Astrocyte of the cerebellum (primary cell): ENCODE measurements at places on chromosomes 2 and 18.

- DNase-seq, result no peak
Measured at GRCh38 chr2:128941751-128942150, 623.1 kb upstream of the HS6ST1 start.

DNA sequence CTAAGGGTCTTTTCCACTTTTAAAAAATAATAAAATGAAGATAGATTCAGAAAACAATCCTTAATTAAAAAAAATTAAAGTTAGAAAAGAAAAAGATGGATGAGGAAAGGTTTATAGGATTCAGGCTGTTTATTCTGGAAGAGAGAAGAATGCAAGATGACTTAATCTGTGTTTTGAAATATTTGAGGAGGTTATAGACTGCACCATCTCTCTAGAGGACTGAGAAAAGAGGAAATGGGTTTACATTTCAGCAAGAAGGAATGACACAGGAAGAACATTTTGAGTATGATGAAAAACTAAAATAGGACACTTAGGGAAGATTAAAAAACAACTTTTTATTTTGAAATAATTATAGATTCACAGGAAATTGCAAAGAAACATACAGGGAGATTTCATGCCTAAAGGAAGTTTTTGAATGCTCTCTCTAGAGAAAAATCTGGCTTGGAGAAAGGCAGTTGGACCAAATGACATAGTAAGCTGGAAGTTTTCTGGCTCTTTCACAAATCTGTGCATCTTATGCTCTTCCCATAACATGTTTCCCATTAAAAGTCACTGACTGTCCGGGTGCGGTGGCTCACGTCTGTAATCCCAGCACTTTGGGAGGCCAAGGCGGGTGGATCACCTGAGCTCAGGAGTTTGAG lies 75.0 kb downstream of the CERS6 start:
- DNase-seq, result no peak

- DNase-seq, result no peak
Measured at GRCh38 chr2:101706819-101707177, 9.3 kb downstream of the MAP4K4 start.

- no peak for DNase-seq
Measured at GRCh38 chr2:4107179-4107578, 403.8 kb downstream of the DCDC2C start.

DNA sequence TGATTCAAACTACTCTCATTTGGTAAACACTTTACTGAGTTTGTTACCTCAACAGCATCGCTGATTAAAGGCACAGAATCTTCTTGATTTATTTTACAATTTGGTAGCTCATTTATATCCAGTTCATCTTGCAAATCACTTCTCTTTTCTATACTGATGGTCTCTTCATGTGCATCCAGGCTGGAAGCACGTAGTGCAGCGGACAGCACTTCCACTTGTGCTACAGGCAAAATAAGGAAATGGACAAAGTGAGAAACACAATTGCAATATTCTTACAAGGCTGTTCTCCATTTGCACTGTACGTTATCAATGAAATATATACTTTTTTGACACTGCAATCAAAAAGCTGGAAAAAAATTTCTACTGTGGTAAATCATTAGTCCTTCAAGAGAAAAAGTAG lies 51.0 kb downstream of the PPP4R1 start:
- DNase-seq, result no peak

DNA sequence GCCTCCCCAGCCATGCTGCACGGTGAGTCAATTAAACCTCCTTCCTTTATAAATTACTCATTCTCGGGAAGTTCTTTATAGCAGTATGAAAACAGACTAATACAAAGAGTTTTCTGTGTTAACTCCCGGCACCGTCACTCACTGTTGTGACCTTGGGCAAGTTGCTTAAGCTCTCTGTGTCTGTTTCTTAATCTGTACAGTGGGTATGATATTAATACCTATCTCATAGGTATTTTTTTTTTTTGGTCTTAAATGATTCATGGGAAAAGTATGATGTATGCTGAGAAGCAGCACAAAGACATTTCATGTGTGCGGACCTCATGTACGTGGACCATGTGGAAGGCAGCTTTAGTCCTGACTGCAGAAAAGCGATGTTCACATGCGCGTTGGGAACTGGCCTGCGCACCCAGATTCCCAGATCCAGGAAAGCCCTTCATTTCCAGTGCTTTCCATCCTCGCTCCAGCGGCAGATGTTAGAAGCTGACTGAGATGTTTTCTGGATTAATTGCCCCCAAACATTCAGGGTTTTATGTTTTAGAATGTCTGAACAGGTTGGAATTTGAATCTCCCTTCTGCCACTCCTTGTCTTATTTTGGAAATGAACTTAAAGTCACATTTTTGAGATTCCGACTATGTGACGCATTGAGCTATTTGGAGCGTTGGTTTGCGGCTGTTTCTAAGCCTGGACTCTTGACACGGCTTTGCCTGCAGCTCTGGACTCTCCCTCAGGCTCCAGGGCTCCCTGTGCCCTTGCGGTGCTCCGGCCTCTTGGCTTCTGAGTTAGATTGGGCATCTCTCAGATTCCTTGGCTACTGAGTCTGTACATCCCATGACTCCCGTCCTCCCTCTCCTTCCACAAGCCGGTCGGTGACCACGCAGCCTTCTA lies 61.4 kb downstream of the SLC4A3 start:
- DNase-seq, result peak; percentile 76

DNA sequence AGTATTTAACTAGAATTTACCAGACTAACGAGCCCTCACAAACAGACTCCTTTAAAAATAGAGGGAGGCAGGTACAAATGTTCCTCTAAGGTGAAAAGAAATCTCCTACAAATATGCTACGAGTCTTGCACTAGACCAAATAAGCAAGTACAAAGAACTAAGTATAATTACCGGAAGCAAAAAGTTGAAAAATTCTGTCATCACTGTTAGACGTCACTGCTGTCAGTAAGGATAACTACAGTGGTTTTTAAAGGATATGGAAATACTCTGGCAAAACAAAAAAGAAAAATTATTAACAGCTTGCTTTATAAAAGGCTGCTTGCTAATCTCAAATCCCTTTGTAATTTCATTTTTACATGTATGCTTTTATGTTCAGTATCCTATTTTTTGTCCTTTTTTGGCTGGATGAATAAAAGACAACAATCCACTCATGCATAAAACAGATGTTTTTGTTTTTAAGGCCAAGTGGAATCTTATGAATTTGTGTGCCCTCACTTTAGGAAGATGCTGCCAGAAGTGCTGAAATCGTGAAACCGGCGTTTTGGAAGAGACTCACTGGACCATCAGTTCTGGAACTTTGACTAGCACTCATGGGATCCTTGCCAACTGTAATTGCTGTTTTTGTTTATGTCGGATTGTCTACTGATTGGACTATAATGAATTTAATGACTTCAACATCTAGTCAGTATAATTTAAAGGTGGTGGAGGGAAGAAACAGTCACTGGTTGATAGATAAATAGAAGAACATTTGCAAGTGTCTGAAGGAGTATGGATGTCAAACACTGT lies 6.7 kb downstream of the ZNF521 start:
- peak; percentile 20 for DNase-seq

DNA sequence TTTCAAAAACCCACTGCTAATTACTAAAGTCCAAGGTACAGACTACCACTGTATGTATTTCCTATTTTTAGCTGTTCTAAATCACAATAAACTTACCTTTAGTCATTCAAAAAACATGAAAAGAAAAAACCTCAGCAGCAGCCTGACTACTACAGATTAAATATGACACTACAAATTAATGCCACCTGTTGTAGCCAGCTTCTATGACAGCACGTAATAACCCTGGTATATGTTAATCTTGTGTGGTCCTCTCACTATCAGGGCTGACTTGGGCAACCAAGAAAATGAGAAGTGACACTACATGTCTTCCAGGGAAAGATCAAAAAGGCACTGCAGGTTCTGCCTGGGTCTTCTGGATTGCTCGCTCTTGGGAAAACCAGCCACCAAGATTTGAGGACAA lies 90.6 kb upstream of the FAM124B start:
- DNase-seq, result no peak

GRCh38 chr2:128454980-128455720 lies 136.5 kb upstream of the HS6ST1 start:
- DNase-seq, result no peak

GRCh38 chr2:65326276-65326675 lies 98.6 kb downstream of the ACTR2 start:
- DNase-seq, result no peak
